Mammary microvascular endothelial cell (primary cell): ENCODE measurements at places on chromosomes 6 and 20. TPM values are rescaled to one million over a fixed set of nuclear protein-coding genes. Genes with fewer than 3 reads are reported as not detected.

Gene PDYN
- total RNA-seq, result not detected in 2 replicates

Gene C6orf120
- total RNA-seq, result 37.9 and 38.9 TPM in 2 replicates

Gene PHF3
- 17.1 and 20.7 TPM in 2 replicates for total RNA-seq

Gene TCF19
- 49.8 and 50.2 TPM in 2 replicates for total RNA-seq

Gene BICRAL
- 2.7 and 3.6 TPM in 2 replicates for total RNA-seq

Gene DUSP15
- 0.44 TPM in 1 of 2 replicates, not detected in the other for total RNA-seq

Gene HFE
- total RNA-seq, result 3.1 and 5.4 TPM in 2 replicates

Gene EDN1
- 224 TPM in 2 replicates for total RNA-seq

Gene NR2E1
- not detected in 2 replicates for total RNA-seq

Gene FAXC
- total RNA-seq, result 0.20 and 2.5 TPM in 2 replicates

Gene FNDC1
- total RNA-seq, result not detected in 2 replicates

Gene CFAP61
- total RNA-seq, result not detected in 2 replicates

Gene DTNBP1
- 5.8 and 6.7 TPM in 2 replicates for total RNA-seq

Gene STK35
- total RNA-seq, result 11.9 and 13.7 TPM in 2 replicates

Gene GPSM3
- 17.0 and 20.5 TPM in 2 replicates for total RNA-seq

Gene THBD
- 82.8 and 82.9 TPM in 2 replicates for total RNA-seq

Gene TINAG
- not detected in 2 replicates for total RNA-seq

Gene TSPO2
- not detected in 2 replicates for total RNA-seq

Gene IP6K3
- total RNA-seq, result not detected in 2 replicates

Gene WFDC5
- total RNA-seq, result not detected in 2 replicates

Gene FAM209B
- total RNA-seq, result not detected in 2 replicates

Gene TFAP2D
- total RNA-seq, result not detected in 2 replicates

Gene GPLD1
- under 0.01 and 0.05 TPM in 2 replicates for total RNA-seq

Gene ADGRB3
- total RNA-seq, result not detected in 2 replicates

Gene SLC22A23
- 6.9 and 10.4 TPM in 2 replicates for total RNA-seq

Gene RBM38
- total RNA-seq, result 35.5 and 40.7 TPM in 2 replicates

Gene CST7
- not detected in 2 replicates for total RNA-seq

Gene SRMS
- not detected in 2 replicates for total RNA-seq

Gene SLC25A27
- total RNA-seq, result 0.10 and 0.53 TPM in 2 replicates

Gene XPO5
- 22.0 and 29.8 TPM in 2 replicates for total RNA-seq

Gene SIRT5
- total RNA-seq, result 7.5 and 9.0 TPM in 2 replicates

Gene PPP1R3G
- 0.33 and 0.49 TPM in 2 replicates for total RNA-seq

Gene MCCD1
- total RNA-seq, result not detected in 2 replicates

Gene RAET1L
- total RNA-seq, result not detected in 2 replicates

Gene TFAP2B
- under 0.01 TPM in 1 of 2 replicates, not detected in the other for total RNA-seq

Gene KATNA1
- 19.3 and 20.9 TPM in 2 replicates for total RNA-seq

Gene CBLN4
- total RNA-seq, result not detected in 2 replicates

Gene ZFAND3
- total RNA-seq, result 21.1 and 21.5 TPM in 2 replicates

Gene TCP1
- total RNA-seq, result 226 and 252 TPM in 2 replicates

Gene SALL4
- under 0.01 and 0.10 TPM in 2 replicates for total RNA-seq

Gene BPIFB4
- total RNA-seq, result not detected in 2 replicates
